ENCODE measurements at places on chromosomes 4 and X. TPM values are rescaled to one million over a fixed set of nuclear protein-coding genes. Genes with fewer than 3 reads are reported as not detected.
A peak's percentile ranks its signal among the peaks of the same experiment; 100 is the strongest.

- DNase-seq, result no peak
These were observed 20.1 kb upstream of the MAP7D3 start for GRCh38 chrX:136271300-136271699.

DNA sequence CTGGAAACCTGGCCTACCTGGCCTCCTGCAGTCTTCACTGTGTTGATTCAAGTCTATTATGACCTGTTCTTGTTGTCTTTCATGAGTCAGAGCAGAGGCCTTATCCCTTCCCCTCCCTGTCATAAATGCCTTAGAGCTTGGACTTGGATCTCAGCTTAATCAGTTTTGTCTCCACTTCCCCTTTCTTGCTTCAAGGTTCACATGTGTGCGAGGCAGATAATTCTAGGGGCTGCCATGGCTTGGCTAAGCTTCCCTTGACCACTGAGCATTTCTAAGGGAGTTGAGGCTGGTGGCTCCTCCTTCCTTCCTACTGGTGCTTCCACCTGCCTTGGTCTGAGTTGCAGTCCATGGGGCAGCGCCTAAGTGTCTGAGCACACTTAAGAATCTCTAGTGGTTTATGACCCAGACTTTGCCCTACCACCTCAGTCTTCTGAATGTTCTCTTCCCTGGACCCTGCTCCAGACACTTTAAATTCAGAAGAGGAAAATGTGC, 1.7 kb upstream of the HEPH start:
- no peak for DNase-seq

GRCh38 chrX:111445485-111445884, 33.5 kb upstream of the DCX start:
- peak; percentile 18 for DNase-seq

DNA sequence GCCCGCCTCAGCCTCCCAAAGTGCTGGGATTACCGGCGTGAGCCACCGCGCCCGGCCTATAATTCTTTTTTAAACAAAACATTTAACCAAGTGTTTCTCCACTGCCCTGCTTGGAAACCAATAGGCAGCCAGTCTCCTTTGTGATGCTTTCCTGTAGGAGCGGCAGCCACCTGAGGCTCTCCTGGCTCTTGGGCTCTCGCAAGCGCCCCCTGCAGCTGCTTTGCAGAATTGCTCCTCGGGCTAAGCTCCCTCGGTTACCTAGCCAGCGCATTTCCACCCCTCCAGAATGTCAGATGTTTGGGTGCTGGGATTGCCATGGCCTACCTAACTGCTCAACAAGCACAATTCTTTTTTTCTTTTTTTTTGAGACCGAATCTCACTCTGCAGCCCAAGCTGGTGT, 7.7 kb downstream of the S100P start:
- no peak for DNase-seq

- DNase-seq, result no peak
These were observed 58.7 kb downstream of the IGFBP7 start for GRCh38 chr4:57051524-57051923.

GRCh38 chrX:69389101-69389501, 115.0 kb upstream of the NALF2 start:
- no peak for DNase-seq

GRCh38 chrX:98380556-98380955, 1496.8 kb downstream of the RPA4 start:
- DNase-seq, result no peak

DNA sequence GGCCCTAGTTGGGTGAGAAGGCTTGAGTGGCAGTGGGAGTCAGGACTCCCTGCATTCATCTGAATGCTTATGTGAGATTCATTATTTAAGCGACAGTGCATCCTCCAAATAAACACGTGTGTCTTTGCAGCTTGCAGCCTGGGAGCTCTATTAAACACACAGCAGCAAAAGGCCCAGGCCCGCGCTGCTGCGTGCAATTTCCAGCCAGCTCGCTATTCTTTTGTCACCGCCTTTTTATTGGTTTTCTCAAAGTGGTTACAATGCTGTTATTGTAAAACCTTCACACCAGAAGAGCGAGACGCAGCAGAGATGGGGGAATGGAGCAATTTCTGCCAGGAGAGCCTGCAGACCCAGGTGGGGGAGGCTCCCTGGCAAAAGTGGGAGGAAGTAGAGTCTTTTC, 252.5 kb downstream of the BCOR start:
- DNase-seq, result no peak

- DNase-seq, result no peak
These were observed 19.1 kb downstream of the MFAP3L start for GRCh38 chr4:170007113-170007512.

DNA sequence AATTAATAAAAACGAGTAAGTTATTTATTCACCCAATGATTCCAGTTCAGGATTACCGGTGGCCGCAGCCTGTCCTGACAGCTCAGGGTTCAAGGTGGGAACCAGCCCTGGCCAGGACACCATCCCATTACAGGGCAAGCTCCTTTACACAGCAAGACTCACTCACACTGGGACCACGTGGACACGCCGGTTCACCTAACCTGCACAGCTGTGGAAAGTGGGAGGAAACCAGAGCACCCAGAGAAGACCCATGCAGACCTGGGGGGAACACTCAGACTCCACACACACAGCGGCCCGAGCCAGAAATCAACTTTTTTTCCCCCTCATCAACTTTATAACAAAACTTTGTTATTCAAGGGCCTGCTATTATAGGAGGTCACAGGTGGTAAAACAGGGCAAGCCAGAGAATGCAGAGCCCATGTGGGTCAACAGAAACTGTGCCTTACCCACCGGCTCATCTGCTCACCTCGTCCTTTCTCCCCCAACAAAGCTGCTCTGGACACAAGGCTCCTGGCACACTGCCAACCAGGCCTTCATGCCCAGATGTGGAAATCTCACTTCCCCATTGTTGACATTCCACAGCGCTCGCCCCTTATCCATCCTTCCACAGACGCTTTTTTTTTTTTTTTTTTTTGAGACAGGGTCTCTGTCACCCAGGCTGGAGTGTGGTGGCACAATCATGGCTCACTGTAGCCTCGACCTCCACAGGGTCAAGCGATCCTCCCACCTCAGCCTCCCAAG, 8.0 kb upstream of the ODAPH start:
- DNase-seq, result no peak

DNA sequence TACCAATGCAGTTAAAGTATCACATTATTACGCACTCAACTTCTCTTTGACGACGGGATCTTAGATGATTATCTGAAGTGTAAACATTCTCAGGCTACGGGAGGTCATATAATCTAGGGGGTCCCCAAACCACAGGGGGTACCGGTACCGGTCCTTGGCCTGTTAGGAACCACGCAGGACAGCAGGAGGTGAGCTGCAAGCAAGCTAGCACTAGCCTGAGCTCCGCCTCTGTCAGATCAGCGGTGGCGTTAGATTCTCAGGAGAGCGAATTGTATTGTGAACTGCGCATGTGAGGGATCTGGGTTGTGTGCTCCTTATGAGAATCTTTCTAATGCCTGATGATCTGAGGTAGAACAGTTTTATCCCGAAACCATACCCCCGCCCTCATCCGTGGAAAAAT, 20.6 kb upstream of the PRR27 start:
- DNase-seq, result no peak

DNA sequence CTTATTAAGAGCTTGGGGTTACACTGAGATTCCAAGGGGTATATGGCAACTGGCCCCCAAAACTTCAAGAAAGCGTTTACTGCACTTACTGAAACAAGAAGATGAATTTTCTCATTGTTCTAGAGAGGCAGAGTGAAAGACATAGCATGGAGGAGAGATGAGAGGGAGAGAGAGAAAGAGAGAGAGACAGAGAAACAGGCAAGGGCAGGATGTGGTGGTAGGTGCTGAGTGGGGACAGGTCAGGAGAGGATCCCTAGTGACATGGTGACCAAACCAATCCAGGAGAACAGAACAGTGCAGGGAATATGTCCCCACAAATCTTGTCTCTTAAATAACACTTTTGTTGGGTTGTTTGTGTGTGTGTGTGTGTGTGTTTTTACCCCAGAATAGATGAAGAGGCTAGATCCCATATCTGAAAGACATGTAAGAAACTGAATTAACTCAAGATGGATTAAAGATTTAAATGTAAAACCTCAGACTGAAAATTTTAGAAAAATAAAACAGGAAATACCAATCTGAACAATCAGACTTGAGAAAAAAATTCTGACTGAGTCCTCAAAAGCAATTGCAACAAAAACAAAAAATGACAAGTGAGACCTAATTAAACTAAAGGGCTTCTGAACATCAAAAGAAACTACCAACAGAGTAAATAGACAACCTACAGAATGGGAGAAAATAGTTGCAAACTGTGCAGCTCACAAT, 202.2 kb downstream of the QDPR start:
- peak; percentile 40 for DNase-seq

- DNase-seq, result no peak
These were observed 86.9 kb downstream of the MBNL3 start for GRCh38 chrX:132401935-132402334.

DNA sequence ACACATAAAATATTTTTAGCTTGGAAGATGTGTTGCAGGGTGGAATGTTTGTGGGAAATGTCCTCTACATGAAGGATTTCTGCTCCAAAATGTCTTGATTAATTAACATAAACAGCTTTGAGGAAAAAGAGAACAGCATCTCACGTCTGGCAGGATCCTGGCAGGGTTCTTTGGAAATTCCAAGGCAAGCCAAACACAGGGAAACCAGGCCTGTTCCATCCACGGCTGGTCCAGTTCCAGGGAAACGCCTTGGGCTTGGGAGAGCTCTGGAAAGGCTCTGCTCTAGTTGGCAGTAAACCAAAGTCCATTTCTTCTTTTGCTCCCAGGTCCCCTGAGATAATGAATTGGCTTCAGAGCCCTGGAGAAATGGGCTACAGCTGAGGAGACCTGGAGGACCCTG, 42.4 kb upstream of the GAB1 start:
- no peak for DNase-seq

DNA sequence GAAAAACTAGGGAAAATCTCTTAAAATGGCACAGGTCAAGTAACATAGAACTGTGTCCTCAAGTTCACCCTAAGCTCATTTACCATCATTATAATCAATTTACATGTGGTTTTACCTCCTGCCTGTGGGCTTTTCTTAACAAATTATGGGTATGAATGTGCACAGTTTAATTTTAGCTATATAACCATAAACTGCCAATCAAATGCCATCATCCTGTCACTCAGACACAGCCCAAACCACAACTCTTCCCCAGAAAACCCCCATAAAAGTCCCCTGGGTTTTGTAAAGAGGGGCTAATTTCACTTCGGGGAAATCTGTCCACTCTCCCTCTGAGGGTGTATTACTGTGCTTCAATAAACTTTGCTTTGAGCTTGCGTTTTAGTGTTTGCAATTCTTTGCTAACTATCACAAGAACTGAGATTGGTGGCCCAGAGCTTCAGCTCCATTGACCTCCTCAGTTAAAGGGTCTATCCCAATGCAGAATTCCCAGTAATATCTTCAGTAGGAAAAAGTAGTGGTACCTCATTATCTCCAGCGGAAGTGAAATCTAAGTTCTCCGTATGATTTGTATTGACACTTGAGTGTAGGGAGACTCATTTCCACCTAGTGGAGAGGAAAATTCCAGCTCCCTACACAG, 394.6 kb downstream of the SPOCK3 start:
- no peak for DNase-seq

DNA sequence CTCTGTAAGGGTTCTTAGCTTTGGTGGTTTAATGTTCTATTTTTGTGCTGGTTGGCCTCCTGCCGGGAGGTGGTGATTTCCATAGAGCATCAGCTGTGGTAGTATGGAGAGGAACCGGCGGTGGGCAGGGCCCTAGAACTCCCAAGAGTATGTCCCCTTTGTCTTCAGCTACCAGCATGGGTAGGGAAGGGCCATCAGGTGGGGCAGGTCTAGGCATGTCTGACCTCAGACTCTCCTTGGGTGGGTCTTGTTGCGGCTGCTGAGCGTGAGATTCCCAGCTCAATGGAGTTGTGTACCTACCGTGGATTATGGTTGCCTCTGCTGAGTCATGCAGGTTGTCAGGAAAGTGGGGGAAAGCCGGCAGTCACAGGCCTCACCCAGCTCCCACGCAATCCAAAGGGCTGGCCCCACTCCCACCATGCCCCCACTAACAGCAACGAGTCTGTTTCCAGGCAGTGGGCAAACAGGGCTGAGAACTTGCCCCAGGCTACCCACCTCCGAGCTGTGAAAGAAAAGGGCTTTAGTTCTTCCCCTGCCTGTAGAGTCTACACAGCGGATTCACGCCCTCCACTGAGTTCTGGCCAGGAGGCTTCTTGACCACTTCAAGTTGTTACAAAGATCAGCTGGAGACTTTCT, 235.9 kb downstream of the RPA4 start:
- DNase-seq, result no peak

GRCh38 chrX:9533611-9534010, 68.8 kb downstream of the TBL1X start:
- DNase-seq, result no peak

GRCh38 chr4:102362922-102363432, 17.7 kb upstream of the SLC39A8 start:
- DNase-seq, result no peak

DNA sequence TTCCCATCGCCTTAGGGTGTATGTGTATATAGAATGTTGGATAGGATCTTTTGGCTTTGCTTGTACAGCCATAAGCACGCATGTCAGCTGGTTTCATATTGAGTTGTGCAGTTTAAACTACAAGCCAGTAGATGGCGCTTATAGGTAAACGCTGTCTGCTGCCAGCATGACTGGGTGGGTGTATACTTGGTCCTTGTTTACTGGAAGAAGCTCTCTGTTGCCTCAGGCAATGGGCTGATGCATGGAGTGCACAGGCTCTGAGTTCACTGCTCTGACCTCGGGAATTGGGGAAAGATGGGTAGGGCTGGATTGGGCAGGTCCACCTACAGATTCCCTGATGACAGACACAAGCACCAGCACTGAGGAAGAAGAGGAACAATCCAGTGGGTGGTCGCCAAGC, 831.5 kb downstream of the STIM2 start:
- peak; percentile 67 for DNase-seq

DNA sequence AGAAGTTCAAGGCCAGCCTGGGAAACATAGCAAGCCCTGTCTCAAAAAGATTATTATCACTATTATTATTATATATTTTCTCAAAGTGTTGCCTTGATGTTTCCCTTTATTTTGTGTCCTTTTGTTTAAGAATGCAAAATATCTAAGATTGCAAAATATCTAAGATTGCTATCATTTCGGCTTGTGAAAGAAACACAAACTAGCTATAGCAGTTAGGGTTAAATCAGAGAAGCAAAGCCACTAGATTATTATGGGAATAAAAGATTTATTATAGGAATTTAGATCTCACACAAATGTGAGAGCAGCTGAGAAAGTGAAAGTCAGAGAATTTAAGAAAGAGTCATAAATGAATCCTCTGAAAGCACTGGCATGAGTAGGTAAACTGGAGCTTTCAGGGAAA, 18.0 kb upstream of the TMEM184C start:
- peak; percentile 3 for DNase-seq

DNA sequence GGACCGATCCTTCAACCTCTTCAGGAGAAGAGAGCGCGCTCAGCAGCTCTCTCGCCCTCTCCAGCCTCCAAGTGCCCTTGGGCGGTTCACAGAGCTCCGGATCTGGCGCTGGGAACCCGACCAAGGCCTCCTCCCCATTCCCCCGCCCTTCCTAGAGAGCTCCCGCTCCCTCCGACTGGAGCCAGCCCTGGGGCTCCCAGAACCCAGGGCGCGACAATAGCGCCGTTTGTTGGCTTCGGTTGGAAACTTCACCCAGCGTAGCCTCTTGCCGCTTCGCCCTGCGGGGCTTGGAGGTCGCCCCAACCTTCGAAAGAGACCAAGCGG, 3.1 kb upstream of the SOX3 start:
- no peak for DNase-seq

Gene CCKAR
- total RNA-seq, result not detected

Gene P2RY10
- not detected for total RNA-seq

Gene UGT8
- not detected for total RNA-seq

Gene LIMCH1
- 206 TPM for total RNA-seq

Gene CENPVL3
- not detected for total RNA-seq

Gene GPR143
- not detected for total RNA-seq

Gene CT83
- not detected for total RNA-seq

Gene ZNF41
- total RNA-seq, result 6.2 TPM

Gene LRAT
- not detected for total RNA-seq

Data from HFFc6 (cell line).